OCI-LY7 (cell line): ENCODE measurements at places on chromosomes 4 and X. TPM values are rescaled to one million over a fixed set of nuclear protein-coding genes. Genes with fewer than 3 reads are reported as not detected.
A peak's percentile ranks its signal among the peaks of the same experiment; 100 is the strongest.

DNA sequence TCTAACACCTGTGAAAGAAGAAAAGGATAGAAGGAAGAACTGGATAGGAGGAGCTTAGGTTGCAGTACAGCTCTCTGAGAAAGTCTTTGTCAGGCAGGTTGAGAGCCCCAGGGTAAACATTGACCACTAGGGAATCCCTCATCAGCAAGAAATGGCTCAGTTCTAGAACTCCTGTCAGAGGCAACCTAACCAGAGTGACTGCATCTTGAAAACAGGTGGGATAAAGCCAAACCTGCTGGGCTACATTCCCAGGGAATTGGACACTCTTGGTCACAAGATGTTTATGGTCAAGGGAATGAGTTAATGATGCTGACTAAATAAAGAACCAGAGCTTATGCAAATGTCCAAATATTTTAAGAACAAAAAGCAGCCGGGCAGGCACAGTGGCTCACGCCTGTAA, 108.3 kb upstream of the MED14 start:
- no peak for DNase-seq

The BEND2 gene
- not detected in 2 replicates for total RNA-seq

The GLUD2 gene
- 0.24 TPM in 1 of 2 replicates, not detected in the other for total RNA-seq

GRCh38 chr4:182901337-182901736, 15.8 kb downstream of the DCTD start:
- no peak for DNase-seq

The SRPX gene
- not detected in 2 replicates for total RNA-seq

GRCh38 chrX:52262195-52262546, 77.5 kb downstream of the MAGED4 start:
- DNase-seq: no peak

- no peak for DNase-seq
Observed at GRCh38 chrX:7027071-7027470, 120.4 kb upstream of the STS start.

The GABRB1 gene
- not detected in 2 replicates for total RNA-seq

GRCh38 chr4:83315341-83315870, 19.2 kb downstream of the HPSE start:
- no peak for DNase-seq

DNA sequence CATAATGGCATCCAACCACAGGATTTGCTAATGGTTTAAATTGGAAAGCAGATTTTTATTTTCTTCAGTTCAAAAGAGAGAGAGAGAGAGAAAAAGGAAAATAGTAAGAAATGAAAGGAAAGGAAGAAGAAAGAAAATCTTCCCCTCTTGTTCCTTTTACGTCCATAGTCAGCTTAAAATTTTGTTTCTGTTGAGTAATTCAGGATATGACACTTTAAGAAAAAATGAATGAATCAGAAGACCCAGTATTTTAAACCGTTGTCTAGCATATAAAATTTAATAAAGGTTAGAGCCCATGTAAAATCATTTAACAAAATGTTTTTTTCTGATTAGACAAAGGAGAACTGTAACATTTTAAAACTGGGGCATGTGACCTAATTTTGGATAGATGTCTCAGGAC, 391.8 kb upstream of the EPHA5 start:
- DNase-seq: no peak

DNA sequence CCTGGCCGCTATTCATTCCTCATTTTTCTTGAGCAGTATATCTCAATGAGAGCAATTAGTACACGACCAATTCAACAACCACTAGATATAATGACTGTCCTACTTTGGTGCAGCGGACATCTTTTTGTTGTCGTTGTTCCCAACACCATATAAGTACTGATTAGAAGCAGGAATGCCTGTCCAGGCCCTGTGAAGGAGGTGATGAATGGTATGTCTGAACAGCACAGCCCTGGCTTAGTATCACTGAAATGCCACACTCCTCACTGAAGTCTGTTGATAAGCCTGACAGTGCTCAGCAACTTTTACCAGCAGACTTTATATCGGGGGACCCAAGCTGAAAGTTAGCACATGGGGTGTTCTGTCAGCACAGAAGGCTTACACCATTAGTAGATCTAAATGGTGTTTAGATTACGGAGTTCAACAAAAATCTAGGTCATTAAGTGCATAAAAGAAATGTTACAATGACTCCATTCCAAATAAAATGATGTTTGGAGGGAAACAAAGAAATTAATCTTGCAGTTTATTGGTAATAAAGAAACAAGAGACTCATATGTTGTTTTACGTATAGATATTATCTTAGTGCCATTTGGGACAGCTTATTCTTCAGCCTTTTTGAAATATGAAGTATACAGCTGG, 228.3 kb upstream of the TTC29 start:
- no peak for DNase-seq

GRCh38 chr4:139275281-139275735, 4.7 kb downstream of the MGARP start:
- DNase-seq: no peak

- DNase-seq: no peak
Observed at GRCh38 chr4:14853176-14853943, 148.9 kb upstream of the CPEB2 start.

GRCh38 chr4:76955182-76955581, 5.6 kb downstream of the SEPTIN11 start:
- DNase-seq: no peak

The WDR17 gene
- 3.8 and 4.0 TPM in 2 replicates for total RNA-seq

- DNase-seq: no peak
Observed at GRCh38 chrX:68821616-68822015, 7.2 kb upstream of the EFNB1 start.

- DNase-seq: no peak
Observed at GRCh38 chr4:11286533-11286932, 142.2 kb downstream of the HS3ST1 start.

DNA sequence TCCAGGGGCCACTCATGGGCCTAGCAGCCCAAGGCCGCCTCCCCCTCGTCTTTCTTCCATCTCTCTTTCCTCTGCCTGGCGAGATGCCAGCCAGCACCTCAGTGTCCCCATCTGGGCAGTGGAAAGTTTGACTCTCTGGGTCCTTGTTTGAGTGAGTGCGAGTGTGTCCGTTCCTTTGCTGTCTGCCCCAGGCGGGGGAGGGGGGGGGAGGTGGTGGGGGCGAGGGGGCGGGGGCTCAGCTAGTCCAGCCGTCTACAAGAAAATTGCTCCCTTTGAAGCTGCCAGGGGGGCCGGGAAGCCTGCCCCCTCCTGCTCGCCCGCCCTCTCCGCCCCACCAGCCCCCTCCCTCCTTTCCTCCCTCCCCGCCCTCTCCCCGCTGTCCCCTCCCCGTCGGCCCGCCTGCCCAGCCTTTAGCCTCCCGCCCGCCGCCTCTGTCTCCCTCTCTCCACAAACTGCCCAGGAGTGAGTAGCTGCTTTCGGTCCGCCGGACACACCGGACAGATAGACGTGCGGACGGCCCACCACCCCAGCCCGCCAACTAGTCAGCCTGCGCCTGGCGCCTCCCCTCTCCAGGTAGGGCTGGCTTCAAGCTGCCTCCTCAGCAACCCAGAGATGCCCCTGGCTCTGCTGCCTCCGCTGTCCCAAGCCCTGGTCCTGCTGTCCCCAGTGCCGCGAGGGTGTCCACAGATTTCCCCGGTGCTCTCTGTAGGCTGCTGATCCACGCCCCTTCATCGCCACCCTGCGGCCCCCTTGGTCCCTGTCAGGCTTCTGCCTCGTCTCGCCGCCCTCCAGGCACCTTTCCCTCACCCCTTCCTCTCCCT, at the start of gene BGN:
BGN (plus strand) TSS at position 440 of the 821 bp plus-strand sequence. CDS start 9,652 bp downstream, outside the sequence.
- DNase-seq: no peak

The TKTL2 gene
- not detected in 2 replicates for total RNA-seq

The CCDC149 gene
- total RNA-seq: not detected in 2 replicates

- peak; percentile 0 for DNase-seq
Observed at GRCh38 chrX:34893741-34894140, 48.9 kb upstream of the FAM47B start.
